A549 treated with GW870086 at 1 μM for 4 hours (cell line): ENCODE measurements at places on chromosomes 6 and 20. TPM values are rescaled to one million over a fixed set of nuclear protein-coding genes. Genes with fewer than 3 reads are reported as not detected.

The ASIP gene
- not detected in 5 replicates for total RNA-seq

The ULBP2 gene
- 2.1 to 4.2 TPM (median 3.6 TPM) in 5 replicates for total RNA-seq

The MEP1A gene
- not detected in 5 replicates for total RNA-seq

The WFDC5 gene
- total RNA-seq = not detected in 5 replicates

The NKAIN4 gene
- total RNA-seq = 5.2 to 8.2 TPM (median 6.0 TPM) in 5 replicates

The BEND3 gene
- total RNA-seq = 3.3 to 3.6 TPM (median 3.4 TPM) in 5 replicates

The BMP5 gene
- total RNA-seq = not detected in 5 replicates

The MYLIP gene
- 2.1 to 3.4 TPM (median 2.8 TPM) in 5 replicates for total RNA-seq

The PRR18 gene
- total RNA-seq = 0.07 to 0.15 TPM (median 0.12 TPM) in 5 replicates

The ACTL10 gene
- 0.06 to 0.07 TPM (median 0.06 TPM) in 3 of 5 replicates, not detected in the others for total RNA-seq

The NCOA6 gene
- 17.4 to 21.5 TPM (median 19.1 TPM) in 5 replicates for total RNA-seq

The PLCB4 gene
- 13.6 to 17.9 TPM (median 16.3 TPM) in 5 replicates for total RNA-seq

The STMND1 gene
- not detected in 5 replicates for total RNA-seq

The TCFL5 gene
- 3.1 to 4.1 TPM (median 4.0 TPM) in 5 replicates for total RNA-seq

The PERP gene
- 73.7 to 85.8 TPM (median 80.8 TPM) in 5 replicates for total RNA-seq

The PRSS16 gene
- total RNA-seq = 2.5 to 3.5 TPM (median 3.0 TPM) in 5 replicates

The HRH3 gene
- total RNA-seq = not detected in 5 replicates

The EFCAB8 gene
- total RNA-seq = not detected in 5 replicates

The NRN1 gene
- total RNA-seq = 0.49 to 0.90 TPM (median 0.66 TPM) in 5 replicates
